T-cell (primary cell): ENCODE measurements at places on chromosomes 11 and 22.

GRCh38 chr22:24440270-24440717, 12.9 kb downstream of the ADORA2A start:
- DNase-seq, result no peak

DNA sequence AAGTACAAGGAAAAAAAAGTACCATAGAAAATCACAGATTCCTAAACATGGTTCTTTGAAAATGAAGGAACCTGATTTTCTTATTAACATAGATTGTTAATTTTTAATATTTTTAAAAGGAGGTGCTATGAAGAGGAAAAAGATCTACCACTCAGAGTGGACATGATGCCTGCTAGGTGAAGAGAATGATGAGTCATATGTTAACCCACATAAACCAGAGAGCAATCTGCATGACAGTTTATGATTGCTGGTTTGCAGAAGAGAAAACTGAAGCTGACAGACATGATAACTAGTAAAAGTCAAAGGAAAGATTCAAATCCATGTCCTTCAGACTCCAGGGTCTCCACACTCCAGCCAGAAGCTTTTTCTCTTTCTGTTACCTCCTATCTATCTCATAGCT, 1231.7 kb downstream of the LRRC4C start:
- DNase-seq, result no peak

DNA sequence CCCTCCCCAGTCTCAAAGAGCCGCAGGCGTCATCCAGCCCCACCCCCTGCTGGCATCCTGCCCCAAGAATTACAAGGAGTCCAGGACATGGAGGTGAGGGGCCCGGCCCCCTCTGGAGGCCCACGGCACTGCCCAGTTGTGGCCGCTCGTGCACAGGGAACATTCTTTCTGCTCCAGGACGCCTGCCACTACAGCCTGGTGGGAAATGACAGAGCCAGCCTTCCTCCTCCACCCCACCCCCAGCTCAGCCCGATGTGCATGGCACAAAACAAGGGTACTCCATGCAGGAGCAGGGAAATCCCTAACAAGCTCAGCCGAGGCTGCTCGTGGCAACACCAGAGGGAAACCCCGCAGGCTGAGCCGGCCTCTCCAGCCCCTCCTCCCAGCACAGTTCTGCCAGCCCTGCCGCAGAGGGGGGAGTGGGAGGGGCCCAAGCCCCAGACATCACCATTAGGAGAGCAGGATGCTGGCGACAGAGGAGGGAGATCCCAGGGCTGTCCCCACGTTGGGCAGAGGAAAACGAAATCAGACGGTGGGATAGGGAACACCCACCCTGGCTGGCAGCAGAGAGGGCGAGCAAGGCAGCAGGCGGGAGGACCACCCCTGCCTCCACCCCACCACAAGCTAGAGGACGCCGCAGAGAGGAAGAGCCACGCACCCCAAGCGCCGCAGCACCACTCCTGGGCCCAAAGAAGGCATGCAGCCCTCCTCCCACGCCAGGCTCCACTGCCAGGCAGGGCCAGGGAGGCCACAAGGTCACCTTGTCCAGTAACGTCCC, 10.0 kb downstream of the IGSF9B start:
- no peak for DNase-seq

GRCh38 chr11:44159848-44160721, 64.6 kb downstream of the EXT2 start:
- no peak for DNase-seq

GRCh38 chr11:64089027-64089360, 53.3 kb downstream of the FLRT1 start:
- DNase-seq, result no peak

DNA sequence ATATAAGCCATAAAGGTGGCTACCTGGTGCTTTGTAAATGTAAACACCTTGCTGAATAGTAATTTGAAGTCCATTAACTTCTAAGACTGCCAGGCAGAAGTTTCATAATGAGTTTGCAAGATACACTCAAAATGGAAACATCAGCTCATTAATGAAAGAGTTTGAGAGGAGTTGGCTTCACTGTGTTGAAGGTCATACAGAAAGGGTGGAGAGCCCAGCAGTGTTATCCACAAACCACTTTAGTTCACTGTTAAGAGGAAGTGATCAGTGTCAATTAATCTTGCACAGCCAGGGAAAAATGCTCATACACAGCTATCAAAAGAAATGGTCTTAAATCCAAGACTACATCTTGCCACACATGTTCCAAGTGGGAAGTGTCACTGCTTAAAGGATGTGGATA, 689.4 kb downstream of the JRKL start:
- no peak for DNase-seq

GRCh38 chr11:27902981-27903624, 202.8 kb upstream of the BDNF start:
- DNase-seq, result no peak

- no peak for DNase-seq
These were observed 31.3 kb downstream of the MTNR1B start for GRCh38 chr11:93000511-93001476.

DNA sequence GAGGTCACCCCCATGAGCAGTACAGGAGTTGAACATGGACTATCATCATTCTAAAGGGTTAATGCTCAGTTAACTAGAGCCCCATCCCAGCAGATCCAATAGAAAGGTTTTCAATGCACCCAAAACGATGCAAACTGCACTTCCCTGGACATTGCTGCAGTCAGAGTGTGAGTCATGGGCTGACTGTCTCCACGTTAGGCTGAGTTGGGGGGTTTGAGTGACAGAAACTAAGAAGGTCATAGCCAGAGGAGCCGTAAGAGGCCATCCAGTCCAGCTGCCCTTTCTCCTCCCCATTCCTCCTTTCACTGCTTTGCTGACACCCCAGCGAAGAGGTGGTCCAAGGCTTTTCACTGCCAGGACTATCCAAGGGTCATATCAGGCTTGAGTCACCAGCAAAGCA, 10.5 kb upstream of the OR2AT4 start:
- no peak for DNase-seq

- no peak for DNase-seq
These were observed 567.9 kb downstream of the NTM start for GRCh38 chr11:131938351-131938751.

GRCh38 chr11:119027561-119028345, 2.9 kb downstream of the SLC37A4 start:
- DNase-seq, result no peak

DNA sequence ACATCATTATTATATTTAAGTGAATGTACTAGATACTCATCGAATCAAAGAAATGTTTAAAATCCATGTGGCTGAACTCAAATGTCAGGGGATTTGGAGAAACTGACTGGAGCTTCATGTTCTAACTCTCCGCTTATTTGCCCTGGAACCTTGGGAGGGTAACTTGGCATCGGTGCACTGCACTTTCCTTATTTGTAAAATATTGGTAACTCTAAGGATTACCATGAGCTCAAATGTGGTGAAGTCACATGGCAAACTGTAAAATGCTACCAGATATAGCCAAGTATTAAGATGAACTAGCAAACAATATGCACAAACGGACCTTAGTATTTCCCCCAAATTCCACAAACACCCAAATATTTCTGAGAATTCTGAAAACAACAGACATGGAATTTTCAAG, 75.6 kb downstream of the ETS1 start:
- DNase-seq, result no peak
